ENCODE measurements at places on chromosomes 12 and 14. TPM values are rescaled to one million over a fixed set of nuclear protein-coding genes. Genes with fewer than 3 reads are reported as not detected.
A peak's percentile ranks its signal among the peaks of the same experiment; 100 is the strongest.

- DNase-seq = no peak
Measured at GRCh38 chr14:100552524-100553125, 34.6 kb downstream of the BEGAIN start.

HOMEZ gene
- total RNA-seq = 16.5 TPM

DNA sequence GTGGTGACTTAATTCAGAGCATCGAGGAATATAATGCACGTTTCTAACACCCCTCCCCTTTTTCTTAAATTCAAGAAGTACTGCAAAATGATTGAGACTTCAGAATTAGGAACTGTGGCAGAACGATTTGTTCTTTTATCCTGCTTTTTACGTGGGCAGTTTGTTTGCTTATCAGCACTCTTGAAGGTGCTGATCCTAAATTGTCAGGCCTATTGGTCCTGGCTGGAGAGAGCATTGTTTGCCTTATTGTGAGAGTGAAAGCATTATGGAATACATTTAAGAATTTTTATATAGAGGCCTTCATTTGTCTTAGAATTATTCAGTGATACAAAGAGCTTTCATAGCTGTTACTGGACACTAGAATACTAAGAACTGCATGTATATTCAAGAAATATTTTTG lies 59.1 kb downstream of the TMTC2 start:
- no peak for DNase-seq

- peak; percentile 78 for DNase-seq
Measured at GRCh38 chr12:109264095-109264942, 44.8 kb downstream of the FOXN4 start.

DENR gene
- 77.4 TPM for total RNA-seq

IRAK3 gene
- 0.04 TPM for total RNA-seq

- no peak for DNase-seq
Measured at GRCh38 chr12:12874029-12874428, 17.3 kb upstream of the GPRC5A start.

- DNase-seq = no peak
Measured at GRCh38 chr14:83923842-83924241, 1606.1 kb upstream of the FLRT2 start.

NPFF gene
- total RNA-seq = not detected
